ENCODE measurements at places on chromosomes 11 and 22.

DNA sequence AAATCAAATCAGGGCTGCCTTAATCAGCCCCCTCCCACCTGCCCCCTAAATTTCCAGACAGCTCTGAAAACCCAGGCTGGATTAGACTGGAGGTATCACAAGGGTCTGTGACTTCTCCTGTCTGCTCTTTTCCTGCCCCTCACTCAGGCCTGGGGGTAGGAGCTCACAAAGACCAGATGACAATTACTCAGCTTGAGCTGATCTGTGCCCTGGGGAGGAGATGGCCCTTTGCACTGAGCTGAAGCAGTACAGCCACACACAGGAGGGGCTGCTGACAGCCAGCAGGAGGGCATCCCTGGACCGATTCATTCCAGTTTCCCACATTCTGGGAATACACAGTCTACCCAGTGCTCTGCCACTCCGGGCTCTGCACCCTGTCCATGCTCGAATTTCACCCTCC is 4.2 kb downstream of the ABCC8 start:
- DNase-seq, result no peak

- no peak for DNase-seq
These were observed 45.0 kb upstream of the MYH9 start for GRCh38 chr22:36432592-36433317.

DNA sequence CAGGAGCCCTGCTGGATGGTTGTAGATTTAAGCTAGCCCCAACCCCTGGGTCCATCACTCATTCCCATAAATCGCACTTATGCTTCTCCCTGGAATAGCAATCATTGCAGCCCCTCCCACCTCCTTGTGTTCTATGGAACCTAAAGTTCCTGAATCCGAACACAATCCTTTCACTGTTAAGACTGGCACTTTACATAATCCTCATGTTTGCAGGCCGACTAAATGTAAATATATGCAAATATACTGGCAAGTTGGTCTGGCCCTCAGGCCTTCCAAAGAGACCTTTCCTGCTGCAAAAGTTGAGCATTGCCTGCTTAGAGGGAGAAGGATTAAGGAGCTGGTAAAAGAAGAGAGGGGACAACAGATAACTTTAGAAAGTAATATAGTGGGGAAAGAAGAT is 892.9 kb downstream of the OPCML start:
- DNase-seq, result no peak

- no peak for DNase-seq
These were observed 58.5 kb downstream of the STIM1 start for GRCh38 chr11:3913921-3914320.

DNA sequence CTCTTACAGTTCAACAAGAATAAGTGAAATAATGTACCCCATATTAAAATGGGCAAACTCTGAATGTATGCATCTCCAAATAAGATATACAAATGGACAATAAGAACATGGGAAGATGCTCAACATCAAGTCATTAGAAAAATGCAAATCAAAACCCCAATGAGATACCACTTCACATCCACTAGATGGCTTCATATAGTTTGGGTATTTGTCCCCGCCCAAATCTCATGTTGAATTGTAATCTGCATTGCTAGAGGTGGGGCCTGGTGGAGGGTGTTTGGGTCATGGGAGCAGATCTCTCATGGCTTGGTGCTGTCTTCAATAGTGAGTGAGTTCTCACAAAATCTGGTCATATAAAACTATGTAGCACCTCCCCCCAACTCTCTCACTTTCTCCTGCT is 5.7 kb downstream of the MPZL2 start:
- DNase-seq, result no peak

DNA sequence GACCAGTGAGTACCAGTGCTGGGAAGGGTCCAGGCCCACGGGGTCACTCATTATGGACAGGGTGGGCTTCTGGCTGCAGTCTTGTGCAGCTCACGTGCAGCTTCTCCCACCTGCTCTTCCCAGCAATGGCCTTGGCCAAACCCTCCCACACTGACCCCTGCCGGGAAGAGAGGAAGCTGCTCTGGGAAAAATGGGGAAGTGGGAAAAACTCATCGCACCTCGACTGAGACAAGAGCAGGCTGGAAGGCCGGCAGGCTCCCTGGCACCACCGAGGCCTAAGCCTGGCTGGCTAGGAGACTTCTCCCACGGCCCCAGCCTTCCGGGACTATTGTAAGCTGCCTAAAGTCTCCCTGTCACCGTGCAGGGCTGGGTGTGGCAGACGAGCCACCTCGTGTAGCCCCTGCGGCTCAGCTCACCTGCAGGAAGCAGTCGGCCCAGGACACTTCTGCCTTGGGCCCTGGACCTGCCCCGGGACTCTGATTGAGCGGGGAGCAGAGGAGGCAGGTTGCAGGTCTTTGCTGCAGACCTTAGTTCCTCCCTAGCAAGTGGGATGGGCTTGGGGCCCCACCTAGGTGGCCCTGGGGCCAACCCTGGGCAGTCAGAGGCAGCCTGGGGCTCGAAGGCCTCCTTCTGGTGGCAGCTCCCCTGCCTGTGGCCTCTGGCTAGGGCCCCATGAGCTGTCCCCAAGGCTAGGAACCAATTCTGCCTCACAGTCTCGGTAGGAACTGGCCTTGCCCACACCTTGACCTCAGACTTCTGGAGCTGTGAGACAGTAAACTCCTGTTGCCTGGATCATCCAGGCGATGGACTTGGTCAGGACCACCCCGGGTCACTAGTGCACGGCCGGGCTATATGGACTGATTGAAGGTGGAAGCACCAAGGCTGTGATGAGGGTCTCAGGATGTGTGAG is 23.1 kb downstream of the MRGPRG start:
- no peak for DNase-seq

- DNase-seq, result no peak
These were observed 1.2 kb downstream of the FAM89B start for GRCh38 chr11:65573391-65574079.

DNA sequence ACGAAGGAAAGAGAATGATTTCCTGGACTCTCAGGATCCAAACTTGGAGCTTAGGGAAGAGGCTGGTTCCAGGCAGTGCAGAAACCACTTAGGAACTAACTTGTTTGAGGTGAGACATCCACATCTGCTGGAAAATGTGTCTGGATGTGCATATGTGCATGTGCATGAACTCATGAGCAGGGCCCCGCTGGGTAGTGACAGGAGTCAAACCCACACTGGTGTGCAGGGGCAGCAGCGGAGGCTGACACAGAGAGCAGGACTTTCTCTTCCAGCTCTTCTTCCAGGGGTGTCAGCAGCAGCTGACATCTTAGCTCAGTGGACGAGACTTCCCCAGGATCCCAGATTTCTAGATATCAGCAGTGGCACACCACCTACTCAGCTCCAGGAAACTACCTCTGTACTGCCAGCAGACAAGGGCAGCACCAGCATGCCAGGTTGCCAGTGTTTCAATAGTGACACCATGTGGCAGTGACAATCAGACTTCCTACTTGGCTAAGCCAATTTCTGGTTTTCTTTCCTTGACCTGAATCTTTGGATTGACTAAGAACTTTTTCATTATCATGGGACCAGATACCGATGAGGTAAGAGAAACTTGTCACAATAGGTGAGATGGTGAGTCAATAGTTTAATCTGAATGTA is 227.5 kb upstream of the ZC3H12C start:
- DNase-seq, result no peak

- no peak for DNase-seq
These were observed 12.6 kb downstream of the PRAME start for GRCh38 chr22:22546490-22546889.

- DNase-seq, result no peak
These were observed 32.8 kb upstream of the CTSD start for GRCh38 chr11:1796413-1797011.

- no peak for DNase-seq
These were observed 126.2 kb downstream of the BCR start for GRCh38 chr22:23306438-23306921.

- DNase-seq, result no peak
These were observed 15.0 kb downstream of the USH1C start for GRCh38 chr11:17528906-17529843.

DNA sequence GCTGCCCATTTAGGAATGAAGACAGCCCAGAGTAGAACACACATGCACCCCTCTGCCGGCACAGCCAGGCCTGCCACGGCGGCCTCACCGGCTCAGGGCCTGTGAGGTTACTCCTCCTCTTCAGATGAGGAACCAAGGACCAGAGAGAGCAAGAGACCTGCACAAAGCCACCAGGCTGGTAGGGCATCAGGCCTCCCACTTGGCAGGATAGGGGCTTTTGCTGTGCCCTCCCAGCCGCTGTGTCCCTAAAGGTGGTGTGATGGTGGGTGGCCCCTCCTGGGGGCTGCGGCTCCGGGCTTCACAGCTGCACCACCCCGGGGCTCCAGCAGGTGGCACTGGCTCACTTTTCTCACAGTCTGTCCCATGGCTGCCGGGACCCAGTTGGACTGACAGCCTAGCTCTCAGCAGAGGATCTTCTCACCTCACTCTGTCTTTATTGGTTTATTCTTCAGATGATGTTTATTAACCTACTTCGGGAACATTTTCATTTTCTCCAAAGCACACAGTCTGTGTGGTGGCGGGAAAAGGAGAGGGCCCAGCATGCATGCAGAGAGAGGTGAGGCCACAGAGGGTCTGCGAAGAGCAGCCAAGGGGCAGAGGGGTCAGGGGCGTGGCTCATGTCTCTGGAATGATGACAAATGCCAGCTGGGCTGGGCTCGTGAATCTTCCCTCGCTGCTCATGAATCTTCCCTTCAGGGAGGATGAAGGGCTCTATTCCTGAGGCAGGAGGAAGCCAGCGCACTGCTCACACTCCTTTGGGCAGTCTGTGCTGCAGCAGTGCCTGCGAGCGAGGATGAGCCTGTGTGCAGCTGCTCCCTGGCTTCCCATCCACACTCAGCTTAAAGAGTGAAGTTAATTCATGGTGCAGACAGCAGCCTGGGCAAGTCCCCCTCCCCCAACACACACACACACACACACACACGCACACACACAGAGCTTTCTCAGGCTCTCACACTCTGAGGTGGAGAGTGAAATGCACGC is 101.1 kb upstream of the PITPNB start:
- peak; percentile 20 for DNase-seq

- DNase-seq, result no peak
These were observed 4.3 kb downstream of the CYB561A3 start for GRCh38 chr11:61357233-61357893.

GRCh38 chr22:45673482-45674175 is 2.0 kb downstream of the ATXN10 start:
- DNase-seq, result no peak

- no peak for DNase-seq
These were observed 8.6 kb upstream of the APBB1 start for GRCh38 chr11:6427516-6427915.

- no peak for DNase-seq
These were observed 4.0 kb downstream of the ARL14EP start for GRCh38 chr11:30326906-30327305.

GRCh38 chr22:30252411-30253204 is 6.0 kb upstream of the LIF start:
- DNase-seq, result no peak

DNA sequence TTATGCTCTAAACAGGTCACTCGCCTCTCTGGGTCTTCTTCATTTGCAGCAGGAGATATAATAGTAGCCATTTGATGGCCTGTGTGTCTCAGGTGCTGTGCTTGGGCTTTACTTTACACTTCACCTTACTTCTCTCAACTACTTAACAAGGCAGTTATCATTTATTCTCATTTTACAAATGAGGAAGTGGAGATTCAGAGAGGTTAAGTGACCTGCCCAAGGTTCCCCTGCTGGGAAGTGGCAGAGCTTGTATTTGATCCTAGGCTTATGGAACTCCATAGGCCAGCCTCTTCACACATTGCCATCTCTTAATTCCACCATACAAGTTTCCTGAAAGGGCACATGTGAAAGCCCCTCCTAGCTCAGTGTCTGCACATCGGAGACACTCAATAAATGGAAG is 30.4 kb downstream of the FAM181B start:
- no peak for DNase-seq

DNA sequence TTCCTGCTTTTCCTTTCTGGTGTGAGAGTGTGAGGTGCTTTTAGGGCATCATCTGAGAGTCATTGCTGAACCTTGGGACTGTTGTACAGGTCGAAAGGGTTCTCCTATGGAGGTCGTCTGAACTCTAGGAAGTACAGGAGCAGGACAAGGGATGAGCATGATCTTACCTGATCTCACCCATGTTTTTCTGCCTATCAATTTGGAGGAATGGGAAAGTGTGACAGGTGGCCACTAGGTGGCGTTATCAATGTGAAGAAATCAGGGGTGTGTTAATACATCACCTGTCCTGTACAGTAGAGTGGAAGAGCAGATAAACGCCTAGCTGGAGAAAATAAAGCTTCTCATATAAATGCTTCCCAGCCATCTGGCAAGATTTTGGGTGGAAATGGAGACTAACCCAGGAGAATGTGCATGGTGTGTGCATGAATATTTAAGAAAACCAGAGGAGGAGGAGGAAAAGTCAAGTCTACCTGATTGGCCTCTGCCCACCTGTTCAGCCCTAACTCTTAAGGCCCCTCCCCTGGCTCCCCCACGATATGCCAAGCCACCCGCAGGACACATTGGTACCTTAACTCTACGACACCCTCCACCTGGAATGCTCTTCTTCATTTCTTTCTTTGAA is 72.0 kb upstream of the NARS2 start:
- peak; percentile 68 for DNase-seq

DNA sequence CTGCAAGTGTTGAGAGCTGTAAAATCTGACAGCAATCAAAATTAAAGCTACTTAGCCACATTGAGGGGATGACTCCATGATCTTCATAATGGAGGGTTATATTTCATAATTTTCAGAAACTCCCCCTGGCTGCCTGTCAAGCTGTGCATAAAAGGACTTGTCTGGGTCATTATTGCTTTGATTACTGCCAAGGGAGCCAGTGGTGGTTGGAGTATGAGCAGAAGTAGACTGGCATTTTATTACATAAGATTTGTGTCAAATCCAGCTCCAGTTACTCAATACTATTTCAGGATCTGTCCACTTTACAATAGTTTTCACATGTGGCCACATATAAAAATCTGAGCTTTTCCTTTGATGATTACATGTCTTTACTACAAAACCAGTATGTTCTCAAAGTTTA is 108.9 kb upstream of the SLC5A12 start:
- DNase-seq, result no peak

DNA sequence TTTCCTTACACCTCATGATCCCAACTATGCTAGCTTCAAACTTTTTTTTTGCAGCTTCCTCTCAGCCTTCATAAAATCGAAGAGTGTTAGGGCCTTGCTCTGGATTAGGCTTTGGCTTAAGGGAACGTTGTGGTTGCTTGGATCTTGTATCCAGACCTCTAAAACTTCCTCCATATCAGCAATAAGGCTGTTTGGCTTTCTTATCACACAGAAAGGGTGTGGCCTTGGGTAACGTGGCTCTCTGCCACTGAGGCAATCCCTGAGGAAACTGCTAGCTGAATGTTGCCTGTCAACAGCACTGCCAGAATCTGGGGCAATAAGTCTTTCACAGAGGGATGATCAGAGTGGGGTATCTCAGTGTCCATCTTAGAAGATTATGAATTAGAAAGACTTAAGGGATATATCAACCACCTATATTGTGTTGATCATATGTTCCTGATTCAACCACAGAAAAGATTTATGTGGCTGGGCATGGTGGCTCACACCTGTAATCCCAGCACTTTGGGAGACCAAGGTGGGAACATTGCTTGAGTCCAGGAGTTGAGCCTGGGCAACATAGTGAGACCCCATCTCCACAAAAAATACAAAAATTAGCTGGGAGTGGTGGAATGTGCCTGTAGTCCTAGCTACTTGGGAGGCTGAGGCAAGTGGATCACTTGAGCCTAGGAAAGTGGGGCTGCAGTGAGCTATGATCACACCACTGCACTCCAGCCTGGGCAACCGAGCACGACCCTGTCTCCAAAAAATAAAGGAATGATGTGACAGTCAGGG is 12.5 kb upstream of the CUL5 start:
- no peak for DNase-seq
